ENCODE measurements at places on chromosomes 4 and X.

DNA sequence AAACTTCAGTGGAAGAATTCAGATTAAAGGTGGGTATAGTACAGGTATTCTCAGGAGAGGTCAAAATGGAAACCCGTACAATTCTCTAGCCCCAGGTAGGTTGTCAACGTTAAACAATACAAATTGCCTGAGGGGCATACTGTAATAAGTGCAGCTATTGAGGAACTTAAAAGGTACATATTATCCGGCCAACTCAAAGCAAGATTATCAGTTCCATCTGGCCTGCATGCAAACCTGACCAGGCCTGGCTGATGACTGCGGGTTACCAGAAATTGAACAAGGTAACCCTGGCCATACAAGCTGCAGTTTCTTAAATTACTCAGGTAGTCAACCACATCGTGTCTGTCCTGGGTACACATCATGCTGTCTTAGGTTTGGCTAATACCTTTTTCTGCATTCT, 12.3 kb upstream of the ZNF630 start:
- no peak for DNase-seq

DNA sequence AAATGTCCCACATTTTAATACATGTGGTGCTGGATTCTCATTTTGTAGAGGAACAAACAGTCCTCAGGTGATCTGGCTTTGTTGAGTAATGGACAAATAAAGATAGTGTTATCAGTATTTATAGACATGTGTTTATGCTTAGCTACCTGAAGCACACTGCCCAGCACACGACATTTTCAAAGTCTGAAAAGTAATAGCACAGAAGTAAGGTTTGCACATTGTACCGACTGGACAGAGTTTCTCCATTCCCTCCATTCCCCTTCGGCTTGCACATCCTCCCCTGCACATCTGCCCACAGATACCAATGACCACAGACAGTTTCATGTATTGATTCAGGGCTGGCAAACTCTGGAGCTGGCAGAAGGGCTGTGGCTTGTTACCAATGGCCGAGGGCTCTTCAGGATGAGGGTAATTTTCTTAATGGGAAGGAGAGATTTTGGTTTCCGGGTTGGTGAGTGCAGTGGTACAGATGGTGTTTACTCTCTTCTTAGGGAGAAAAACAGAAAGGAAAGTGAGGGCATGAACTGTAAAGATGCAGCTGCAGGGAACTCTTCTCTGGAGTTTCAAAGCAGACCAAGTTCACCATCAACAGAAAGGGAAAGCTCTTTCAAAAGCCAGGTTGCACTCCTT, 2.3 kb downstream of the GRPR start:
- DNase-seq = no peak

DNA sequence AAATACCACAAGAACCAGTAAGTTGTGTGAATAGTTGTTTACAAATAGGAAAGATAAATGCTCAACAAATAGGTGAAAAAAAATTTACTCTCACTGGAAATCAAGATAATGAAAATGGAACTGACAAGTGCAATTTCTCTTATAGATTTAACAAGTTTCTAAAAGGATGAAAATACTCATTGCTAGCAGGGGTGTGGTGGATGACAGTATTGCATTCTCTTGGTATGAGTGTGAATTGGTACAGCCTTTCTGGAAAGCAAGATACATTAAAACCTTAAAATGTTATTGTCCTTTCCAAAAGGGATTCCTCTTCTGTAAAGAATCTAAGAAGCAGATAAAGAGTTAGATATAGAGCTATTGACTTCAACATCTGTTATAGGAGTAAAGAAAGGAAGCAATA, 240.0 kb upstream of the RPS6KA3 start:
- DNase-seq = no peak

DNA sequence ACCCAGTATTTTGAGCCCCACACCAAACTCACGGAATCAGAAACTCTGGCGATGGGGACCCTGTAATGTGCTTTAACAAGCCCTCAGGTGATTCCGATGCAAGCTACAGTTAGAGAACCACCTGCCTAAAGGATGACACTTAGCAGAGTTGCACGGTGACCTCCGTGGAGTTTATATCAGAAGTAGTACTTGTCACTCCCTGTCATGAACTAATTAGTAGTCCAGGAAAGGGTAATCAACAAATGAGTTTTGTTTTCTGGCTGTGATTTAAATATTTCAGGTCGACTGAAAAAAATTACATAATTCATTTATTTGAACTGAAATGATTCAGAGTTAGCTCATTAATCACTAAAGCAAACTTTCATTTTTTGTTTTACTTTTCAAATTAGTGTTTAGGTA, 56.4 kb downstream of the TMA16 start:
- DNase-seq = no peak

DNA sequence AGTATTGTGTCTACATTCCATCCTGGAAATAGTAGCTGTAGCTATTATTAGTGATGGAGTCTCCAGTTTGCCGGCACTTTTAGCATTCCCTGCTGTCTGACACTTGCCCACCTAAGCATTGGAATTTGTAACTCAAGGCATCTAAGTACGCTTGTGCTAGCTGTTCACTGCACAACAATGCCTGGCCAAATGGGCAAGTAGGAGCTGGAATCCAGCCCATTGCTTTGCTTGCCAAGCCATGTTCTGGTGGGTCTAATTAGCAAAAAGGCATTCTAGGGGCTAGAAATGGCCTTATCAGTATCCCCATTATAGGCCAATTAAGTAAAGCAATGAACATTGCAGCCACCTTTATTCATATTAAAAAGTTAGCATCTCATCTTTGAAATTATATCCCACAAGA, 7.8 kb upstream of the CXXC4 start:
- DNase-seq = no peak

DNA sequence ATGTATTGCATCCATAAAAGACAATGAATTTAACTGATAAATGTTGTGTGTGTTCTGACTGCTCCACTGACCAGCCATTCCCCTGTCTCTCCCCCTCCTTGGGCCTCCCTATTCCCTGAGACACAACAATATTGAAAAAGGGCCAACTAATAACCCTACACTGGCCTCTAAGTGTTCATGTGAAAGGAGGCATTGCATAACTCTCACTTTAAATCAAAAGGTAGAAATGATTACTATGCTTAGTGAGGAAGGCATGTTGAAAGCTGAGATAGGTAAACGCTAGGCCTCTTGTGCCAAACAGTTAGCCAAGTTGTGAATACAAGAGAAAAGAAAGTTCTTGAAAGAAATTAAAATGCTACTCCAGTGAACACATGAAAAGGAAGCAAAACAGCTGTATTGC, 152.7 kb downstream of the POU4F2 start:
- DNase-seq = no peak

DNA sequence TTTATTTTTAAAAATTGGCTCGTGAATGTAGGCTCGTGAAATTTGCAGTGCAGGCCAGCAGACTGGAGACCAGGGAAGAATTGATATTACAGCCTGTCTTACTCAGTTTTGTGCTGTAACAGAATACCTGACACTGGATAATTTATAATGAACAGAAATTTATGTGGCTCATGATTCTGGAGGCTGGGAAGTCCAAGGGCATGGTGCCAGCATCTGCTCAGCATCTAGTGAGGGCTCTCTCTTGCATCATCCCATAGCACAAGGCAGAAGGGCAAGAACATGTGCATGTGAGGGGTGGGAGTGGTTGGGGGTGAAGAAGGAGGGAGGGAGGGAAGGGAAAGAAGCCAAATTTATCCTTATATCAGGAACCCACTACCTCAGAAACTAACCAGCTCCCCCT, 13.7 kb upstream of the CLTRN start:
- DNase-seq = no peak

- no peak for DNase-seq
Observed at GRCh38 chrX:22122510-22122909, 90.4 kb downstream of the PHEX start.

GRCh38 chrX:97672138-97672537, 788.4 kb downstream of the RPA4 start:
- no peak for DNase-seq

DNA sequence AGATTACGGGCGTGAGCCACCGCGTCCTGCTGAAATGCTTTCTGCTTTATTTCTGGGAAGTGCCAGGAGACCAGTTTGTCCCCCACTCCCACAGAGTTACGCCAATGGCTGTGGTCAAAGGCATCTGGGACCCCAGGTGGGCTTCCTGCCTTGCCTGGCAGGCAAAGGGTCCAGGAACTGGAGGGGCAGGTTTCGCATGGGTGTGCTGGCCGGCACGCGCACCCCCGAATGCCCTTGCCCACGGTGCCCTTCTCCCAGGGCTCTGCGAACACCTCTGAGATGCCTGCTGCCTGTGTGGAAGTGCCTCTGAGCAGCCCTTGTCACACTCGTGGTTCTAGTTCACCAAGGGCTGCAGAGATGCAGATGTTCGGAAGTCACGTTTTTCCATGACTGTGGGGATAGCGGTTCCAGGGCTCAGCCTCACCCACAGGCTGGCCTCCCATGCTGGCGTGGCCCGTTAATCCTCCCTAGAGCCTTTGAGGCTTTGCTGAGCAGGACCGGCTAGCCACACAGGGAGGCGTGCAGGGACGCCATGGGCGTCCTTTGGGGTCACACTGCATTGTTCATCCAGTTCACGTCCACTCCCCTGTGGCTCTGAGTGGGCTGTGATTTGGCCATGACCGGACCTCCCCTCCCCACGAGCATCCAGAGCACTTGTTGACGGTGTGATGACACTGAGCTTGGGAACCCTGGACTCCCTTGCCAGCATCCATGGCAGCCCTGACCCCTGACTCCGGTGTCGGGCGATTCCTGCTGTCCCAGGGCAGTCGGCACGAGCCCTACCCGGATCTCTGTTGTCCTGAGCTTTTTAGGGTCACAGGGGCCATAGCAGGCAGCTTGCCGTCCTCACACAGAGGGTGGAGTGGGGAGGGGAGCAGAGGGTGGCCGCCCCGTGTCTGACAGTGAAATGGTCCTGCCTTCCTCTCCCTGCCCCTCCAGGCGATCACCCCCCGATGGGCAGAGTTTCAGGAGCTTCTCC, 12.7 kb upstream of the ADD1 start:
- no peak for DNase-seq

DNA sequence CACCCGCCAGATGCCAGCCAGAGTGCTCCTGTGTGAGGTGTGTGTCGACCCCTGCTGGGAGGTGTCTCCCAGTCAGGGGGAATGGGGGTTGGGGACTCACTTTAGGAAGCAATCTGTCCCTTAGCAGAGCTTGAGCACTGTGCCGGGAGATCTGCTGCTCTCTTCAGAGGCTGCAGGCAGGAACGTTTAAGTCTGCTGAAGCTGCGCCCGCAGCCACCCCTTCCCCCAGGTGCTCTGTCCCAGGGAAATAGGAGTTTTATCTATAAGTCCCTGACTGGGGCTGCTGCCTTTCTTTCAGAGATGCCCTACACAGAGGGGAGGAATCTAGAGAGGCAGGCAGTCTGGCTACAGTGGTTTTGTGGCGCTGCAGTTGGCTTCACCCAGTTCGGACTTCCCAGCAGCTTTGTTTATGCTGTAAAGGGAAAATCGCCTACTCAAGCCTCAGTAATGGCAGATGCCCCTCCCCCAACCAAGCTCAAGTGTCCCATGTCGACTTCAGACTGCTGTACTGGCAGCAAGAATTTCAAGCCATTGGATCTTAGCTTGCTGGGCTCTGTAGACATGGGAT, 80.8 kb downstream of the CCSER1 start:
- DNase-seq = no peak
